ENCODE measurements at places on chromosomes 5 and 9.

DNA sequence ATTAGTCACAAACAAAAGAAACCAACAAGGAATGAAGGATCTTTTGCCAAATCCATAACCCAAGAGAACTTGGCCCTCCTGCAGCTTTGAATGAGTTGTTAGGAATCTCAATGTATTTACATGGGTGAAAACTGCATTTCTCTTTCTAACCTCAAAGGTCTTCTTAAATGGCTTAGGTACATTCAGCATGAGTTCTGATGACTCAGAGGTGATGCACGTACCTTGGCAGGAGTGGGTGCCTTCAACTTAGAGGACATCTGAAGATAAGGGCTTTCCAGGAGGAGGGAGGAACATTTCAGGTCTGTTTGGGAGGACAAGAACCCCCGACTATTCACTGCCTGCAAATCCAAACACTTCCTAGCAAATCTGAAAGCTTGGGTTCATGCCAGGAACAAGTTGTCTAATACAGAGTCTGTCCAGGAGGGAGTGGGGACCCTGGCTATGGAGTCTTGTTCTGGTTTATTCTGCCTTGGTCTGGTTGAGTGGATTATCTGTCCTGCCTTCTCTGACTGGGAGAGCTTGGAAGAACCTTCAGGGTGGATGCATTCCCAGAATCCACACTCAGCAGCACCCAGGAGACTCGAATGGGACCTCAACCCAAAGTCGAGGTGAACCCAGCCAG is 65.7 kb downstream of the IRX2 start:
- no peak for DNase-seq

DNA sequence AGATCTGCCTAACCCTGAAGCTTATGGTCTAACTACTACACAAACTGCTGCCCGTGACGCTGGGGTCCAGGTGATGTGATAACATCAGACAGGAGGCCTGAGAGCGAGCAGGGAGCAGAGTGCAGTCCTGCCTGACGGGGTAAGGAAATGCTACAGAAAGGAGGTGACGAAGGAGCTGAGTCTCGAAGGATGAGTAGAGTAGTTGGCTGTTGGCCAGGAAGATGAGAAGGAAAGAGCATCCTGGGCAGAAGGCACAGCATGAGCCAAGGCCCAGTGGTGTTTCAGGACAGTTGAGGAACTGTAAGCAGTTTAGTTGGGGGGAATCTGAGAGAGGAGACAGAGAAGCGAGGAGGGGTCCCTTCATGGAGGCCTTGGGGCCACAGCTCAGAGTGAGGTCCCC is 136.0 kb upstream of the TBC1D2 start:
- DNase-seq, result no peak

DNA sequence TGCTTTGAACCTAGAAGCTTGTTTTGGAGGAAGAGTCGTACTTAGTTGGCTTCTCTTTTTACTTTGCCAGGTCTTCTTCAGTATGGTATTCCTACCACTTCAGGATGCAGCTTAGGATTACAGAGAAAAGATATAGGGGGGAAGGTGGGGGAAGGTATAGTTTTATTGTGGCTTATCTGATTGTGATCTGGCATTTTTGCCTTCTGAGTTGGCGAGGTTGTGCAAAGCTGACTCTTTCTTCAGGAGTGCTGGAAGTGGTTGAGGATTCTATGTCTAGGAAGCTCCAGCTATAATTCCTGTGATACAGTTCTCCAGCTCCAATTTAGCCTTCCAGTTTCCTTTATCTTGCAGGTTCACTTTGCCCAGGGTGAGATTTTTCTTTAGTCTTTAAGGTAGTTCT is 7.0 kb downstream of the CDC42SE2 start:
- DNase-seq, result no peak

GRCh38 chr9:130024597-130024994 is 18.4 kb downstream of the FNBP1 start:
- no peak for DNase-seq

DNA sequence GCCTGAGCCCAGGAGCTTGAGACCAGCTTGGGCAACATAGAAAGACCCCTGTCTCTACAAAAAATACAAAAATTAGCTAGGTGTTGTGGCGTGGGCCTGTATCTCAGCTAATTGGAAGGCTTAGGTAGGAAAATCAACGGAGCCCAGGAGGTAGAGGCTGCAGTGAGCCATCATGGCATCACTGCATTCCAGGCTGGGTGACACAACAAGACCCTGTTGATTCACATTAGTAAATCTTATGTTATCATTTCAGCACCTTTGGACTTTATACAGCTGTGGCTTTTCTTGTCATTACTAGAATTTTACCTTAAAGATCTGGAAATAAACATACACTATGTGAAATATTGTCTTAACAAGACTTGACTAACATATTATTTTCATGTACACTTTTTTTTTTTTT is 185.0 kb downstream of the ZNF608 start:
- no peak for DNase-seq

GRCh38 chr5:3392306-3392939 is 203.2 kb upstream of the IRX1 start:
- DNase-seq, result no peak

GRCh38 chr5:78504704-78505677 is 143.6 kb downstream of the LHFPL2 start:
- DNase-seq, result no peak

DNA sequence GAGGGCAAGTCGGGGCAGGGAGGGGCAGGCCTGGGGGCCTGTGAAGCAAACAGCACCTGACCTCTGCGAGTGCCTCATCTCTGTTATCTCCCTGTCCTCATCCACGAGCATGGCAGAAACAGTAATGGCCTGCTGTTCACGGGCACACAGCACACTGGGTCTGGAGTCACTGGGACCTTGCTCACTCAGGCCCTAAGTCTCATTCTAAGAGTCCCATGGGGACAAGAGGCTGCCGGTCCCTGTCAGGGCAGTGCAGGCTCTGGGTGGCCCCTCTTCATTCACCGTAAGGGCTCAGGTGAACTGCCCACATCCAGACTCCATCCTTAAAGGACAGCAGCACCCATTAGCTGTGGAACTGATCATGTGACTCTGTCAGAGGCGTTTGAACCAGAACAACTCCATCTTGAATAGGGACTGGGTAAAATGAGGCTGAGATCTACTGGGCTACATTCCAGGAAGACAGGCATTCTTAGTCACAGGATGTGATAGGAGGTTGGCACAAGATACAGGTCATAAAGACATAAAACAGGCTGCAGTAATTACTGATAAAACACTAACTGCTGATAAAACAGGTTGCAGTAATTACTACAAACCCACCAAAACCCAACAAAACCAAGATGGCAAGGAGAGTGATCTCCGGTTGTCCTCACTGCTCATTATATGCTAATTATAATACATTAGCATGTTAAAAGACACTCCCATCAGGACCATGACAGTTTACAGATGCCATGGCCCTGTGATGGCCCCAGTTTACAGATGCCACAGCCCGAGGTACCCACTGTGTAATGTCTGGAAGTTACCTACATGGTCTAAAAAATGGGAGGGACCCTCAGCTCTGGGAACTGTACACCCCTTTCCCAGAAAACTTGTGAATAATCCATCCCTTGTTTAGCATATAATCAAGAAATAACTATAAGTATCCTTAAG is 28.7 kb downstream of the BICD2 start:
- no peak for DNase-seq

GRCh38 chr9:81822967-81823366 is 105.3 kb upstream of the SPATA31D4 start:
- no peak for DNase-seq

DNA sequence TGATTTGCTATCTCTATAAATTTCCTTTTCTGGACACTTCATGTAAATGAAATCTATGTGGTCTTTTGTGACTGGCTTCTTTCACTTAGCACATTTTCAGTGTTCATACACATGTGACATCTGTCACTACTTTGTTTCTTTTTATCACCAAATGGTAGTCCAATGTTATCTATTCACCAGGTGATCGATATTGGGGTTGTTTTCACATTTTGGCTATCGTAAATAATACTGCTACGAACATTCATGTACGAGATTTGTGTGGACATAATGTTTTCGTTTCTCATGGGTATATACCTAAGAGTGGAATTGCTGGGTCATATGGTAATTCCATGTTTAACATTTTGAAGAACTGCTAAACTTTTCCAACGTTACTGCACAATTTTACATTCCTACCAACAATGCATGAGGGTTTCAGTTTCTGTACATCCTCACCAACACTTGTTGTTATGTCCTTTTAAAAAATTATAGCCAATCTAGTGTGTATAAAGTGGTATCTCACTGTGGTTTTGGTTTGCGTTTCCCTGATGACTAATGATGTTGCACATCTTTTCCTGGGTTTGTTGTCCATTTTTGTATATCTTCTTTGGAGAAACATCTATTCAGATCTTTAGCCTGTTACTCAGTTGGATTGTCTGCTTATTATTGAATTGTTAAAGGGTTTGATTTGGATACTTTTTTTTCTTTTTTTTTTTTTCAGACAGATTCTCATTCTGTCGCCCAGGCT is 263.0 kb downstream of the PDZD2 start:
- no peak for DNase-seq

DNA sequence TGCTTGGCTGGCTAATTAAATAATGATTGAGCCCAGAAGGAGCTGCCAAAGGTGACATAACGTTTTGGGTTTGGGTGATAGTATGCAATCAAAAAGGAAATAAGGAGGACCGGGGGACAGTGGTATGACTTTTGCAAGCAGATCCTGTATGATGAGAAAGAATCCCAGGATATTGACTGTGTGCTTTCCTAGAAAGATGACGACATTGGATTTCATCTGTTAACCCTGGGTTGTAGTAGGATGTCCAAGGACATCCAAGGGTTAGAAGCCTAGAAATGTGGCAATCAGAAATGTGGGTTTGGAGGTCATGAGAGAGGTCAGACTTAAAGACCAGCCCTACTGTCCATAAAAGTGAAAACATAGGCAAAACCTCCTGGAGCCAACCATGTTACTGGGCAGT is 50.3 kb upstream of the HMHB1 start:
- no peak for DNase-seq

- DNase-seq, result no peak
Measured at GRCh38 chr9:3578786-3579185, 53.0 kb upstream of the RFX3 start.

DNA sequence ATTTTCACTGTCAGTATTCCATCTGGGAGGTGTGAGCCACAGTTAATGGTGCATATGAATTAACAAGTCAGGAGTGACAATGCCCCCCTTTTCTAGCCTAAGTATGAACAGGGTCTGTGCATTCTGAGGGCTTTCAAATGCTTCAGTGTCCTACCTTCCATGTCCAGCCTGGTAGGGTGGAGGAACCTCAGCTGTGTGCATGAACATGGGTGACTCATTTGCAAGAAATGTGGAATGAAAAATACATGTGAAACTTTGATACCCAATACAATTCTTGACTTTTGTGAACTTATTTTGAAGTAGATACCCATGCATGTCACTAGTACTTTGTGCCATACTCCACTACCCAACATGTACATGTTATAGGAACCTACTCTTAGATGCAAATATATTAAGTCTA is 375.8 kb downstream of the SEMA5A start:
- DNase-seq, result no peak

GRCh38 chr5:10351919-10352318 is 1.6 kb upstream of the MARCHF6 start:
- no peak for DNase-seq

DNA sequence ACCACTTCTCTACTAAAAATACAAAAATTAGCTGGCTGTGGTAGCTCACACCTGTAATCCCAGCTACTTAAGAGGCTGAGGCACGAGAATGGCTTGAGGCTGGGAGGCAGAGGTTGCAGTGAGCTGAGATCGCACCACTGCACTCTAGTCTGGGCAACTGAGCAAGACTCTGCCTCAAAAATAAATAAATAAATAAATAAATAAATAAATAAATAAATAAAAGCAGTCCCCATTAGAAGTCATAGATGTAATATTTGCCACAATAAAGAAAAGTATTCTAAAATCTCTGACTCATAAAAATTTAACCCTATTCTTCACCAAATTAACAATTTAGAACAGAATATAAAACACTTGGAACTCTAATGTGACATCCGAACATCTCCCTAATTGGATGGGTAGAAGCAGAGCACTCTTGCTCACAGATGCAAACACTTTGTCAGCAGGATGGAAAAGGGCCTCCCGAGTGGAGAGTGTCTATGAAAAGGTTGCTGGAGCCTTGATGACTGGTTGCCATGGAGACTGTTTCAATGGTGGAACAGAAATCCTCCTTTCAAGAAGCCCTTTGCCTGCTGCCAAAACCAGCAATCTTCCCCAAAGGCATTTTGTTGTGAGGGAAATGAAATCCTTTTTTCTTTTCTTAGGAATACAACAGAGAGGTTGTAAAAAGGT is 38.9 kb upstream of the TRAF1 start:
- DNase-seq, result no peak

DNA sequence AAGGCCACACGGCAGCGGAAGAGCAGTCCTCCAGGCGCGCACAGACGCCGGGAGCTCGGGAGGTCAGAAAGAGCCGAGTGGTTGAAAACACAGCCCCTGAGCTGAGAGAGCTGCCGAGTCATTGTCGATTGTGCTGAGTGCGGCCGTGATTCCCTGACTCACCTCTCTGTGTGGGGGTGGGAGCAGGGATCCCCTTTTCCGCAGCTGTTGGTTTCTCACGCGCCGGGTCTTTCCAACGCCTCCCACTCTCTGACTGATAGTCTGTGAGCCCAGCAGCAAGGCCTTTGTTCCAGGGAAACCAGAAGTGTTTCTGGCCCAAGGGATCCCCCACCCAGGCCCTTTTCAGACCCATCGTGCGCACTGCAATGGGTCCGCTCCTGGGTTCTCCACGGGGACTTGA is 97.3 kb downstream of the MRPL36 start:
- DNase-seq, result no peak

GRCh38 chr9:132239999-132240840 is 78.4 kb downstream of the NTNG2 start:
- no peak for DNase-seq

GRCh38 chr5:78879516-78879915 is 105.6 kb downstream of the ARSB start:
- DNase-seq, result no peak

DNA sequence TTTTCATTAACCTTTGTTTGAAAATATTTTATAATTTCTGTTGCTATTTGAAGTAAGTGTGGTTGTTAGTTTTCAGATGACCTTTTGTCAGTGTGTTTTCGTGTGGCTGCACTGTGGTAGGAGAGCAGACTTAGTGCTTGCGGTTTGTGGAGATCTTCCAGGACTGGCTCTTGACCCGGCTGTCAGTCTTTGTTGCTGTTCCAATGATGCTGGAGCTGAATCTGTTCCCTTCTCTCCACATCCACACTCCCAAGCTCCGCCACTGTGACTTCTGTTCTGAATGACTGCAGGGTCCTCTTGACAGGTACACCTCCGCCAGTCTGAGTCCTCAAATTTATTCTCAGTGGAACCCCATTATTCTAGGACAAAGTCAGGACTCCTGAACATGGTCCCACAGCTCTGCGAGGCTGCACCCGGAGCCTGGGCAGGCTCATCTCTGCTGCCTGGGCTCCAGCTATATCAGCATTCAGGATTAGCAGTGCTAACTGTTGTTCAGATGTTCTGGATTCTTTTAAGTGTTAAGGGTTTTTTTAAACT is 126.0 kb downstream of the WNK2 start:
- DNase-seq, result no peak

DNA sequence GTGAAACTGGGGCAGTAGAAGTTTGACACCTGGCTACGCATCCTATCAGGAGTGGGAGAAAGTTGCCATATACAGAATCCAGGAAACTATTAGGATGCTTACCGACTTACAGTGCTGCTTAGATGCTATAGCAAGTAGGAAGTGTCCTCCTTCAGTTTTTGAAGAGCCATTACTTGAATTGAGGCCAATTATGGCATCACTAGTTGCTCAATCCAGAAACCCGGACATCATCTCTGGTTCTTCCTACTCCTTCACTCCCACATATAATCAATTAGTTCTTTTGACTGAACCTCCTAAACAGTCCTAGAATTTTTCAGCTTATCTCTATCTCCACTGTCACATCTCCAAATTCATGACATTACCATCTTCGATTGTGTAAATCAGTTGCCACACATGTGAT is 41.8 kb upstream of the UGCG start:
- DNase-seq, result no peak

- DNase-seq, result no peak
Measured at GRCh38 chr9:115412656-115413055, 294.7 kb upstream of the TNC start.

Data from stimulated activated CD4-positive, alpha-beta T cell treated with anti-CD3 and anti-CD28 coated beads, Interleukin-4, amount 100 ng/mL, for 4 hours (primary cell).